ENCODE measurements at places on chromosomes 6 and 20. TPM values are rescaled to one million over a fixed set of nuclear protein-coding genes. Genes with fewer than 3 reads are reported as not detected.
A peak's percentile ranks its signal among the peaks of the same experiment; 100 is the strongest.

- DNase-seq = no peak
Observed at GRCh38 chr20:63831993-63832686, 1.1 kb upstream of the ZBTB46 start.

GRCh38 chr6:25275436-25275835 is 3.7 kb upstream of the CARMIL1 start:
- no peak for DNase-seq

GRCh38 chr6:125491860-125492618 is 190.3 kb upstream of the HDDC2 start:
- no peak for DNase-seq

- no peak for DNase-seq
Observed at GRCh38 chr6:167843023-167843422, 16.3 kb downstream of the AFDN start.

OTOR gene
- not detected for total RNA-seq

GRCh38 chr6:69987550-69987949 is 121.2 kb downstream of the COL19A1 start:
- no peak for DNase-seq

PROKR2 gene
- total RNA-seq = not detected

- DNase-seq = no peak
Observed at GRCh38 chr6:134574491-134574890, 256.6 kb upstream of the SGK1 start.

GRCh38 chr6:16314296-16314695 is 75.9 kb downstream of the GMPR start:
- DNase-seq = no peak

GRCh38 chr20:38853759-38854158 is 48.3 kb downstream of the PPP1R16B start:
- no peak for DNase-seq

- DNase-seq = no peak
Observed at GRCh38 chr20:24587384-24588046, 118.1 kb downstream of the SYNDIG1 start.

- no peak for DNase-seq
Observed at GRCh38 chr20:19750907-19751636, 7.0 kb upstream of the RIN2 start.

DNA sequence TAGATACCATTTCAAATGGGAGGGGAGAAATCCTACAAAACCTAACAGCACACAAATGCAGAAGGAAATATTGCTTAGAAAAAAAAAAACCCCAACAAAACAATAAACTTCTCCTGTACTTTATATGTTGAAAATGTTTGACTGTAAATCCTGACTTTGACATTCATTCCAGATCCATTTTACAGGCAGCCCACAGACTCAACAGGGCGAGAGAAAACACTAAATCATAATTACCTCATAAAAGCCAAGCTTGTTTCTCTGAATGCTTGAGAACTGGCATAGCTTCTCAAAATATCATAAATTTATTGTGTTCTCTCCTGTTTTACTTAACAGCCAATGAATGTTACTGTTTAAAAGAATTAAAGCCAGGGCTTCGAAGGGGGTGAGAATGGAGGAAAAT is 273.2 kb downstream of the CD83 start:
- DNase-seq = no peak

BPIFB1 gene
- not detected for total RNA-seq

DNA sequence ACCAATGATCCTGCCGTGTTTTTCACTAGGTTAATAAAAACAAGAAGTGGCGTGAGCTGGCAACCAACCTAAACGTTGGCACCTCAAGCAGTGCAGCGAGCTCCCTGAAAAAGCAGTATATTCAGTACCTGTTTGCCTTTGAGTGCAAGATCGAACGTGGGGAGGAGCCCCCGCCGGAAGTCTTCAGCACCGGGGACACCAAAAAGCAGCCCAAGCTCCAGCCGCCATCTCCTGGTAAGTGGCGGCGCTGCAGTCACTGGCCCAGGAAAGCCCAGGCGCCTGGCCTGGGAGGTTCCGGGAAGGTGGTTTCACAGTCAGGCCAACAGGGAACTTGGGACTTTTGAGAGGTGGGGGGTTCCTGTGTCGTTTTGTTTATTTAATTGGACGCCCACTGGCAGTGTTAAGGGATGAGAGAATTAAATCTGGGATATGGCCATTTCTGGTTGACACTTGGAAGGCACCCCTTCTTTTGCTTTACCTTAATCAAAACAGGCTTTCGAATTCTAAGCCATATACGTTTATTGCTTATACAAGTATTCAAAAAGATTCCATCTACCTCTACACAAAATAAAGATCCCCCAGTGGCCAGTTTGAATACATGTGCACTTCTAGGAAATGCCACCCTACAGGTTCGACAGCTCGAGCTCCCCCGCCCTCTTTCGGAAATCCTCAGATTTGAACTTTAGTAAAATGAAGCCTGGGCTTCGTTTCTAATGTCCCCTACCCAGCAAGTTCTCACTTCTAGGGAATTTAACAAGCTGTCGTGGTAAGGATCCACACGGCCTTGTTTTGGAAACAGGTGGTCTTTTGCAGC is 138.9 kb downstream of the TMEM242 start:
- DNase-seq = peak; percentile 49

CST7 gene
- total RNA-seq = not detected

DNA sequence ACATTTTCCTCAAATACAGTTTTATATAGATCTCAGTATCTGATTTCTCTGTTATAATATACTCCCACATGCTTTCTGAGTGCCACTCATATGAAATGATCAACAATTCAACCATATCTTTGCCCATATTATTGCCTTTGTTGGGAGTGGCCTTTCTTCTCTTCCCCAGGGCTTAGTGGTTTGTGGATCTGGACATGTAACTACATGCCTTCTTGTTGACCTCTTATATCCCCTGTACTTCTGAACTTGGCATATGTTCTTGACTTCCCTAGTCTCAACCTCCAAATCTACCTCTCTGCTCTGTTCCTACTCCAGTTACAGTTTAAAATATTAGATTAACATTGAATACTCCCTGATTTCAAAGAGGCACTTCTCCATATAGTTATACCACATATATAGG is 34.3 kb upstream of the PRIM2 start:
- DNase-seq = peak; percentile 69

FKBP1C gene
- total RNA-seq = 0.17 TPM

- DNase-seq = no peak
Observed at GRCh38 chr6:108665495-108666196, 104.9 kb downstream of the FOXO3 start.

OPRM1 gene
- total RNA-seq = not detected

MED23 gene
- 26.9 TPM for total RNA-seq

Measured in LHCN-M2 (cell line).